ENCODE measurements at places on chromosomes 6 and 20.

DNA sequence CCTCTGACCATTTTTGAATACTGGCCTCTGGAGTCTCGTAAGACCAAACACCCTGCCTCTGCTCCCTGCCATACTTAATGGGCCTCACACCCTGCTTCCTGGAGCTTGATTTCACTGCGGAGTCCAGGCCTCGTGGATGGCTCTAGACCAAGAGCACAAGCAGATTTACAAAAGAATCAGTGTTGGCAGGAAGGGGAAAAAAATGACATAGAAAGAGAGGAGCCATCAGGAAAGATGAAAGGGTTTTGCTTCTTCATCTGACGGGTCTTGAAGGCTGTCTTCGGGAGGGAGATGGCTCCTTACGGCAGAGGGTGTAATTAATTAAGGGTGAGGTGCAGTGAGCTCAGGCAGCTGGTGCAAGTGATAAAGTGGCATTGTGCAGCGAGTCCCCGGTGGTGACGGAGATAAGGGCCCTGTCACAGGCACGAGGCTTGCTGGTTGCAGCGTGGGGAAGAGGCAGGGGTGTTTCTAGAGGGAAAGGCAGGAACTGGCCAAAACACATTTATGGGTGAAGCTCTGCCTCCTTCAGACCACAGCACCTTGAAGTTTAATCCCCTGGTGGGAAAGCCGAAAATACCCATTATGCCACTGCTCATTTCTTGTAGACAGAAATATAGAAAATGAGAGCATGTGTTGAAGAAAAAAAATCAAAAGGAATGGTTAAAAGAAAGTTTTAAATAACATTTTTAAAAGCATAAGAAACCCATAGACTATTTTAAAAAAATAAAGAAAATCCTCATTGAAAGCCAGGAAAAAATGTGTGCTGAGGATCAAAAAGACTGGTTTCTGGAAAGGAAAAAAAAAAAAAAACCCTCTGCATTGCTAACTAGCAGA, 128.6 kb upstream of the LRFN2 start:
- DNase-seq, result no peak

DNA sequence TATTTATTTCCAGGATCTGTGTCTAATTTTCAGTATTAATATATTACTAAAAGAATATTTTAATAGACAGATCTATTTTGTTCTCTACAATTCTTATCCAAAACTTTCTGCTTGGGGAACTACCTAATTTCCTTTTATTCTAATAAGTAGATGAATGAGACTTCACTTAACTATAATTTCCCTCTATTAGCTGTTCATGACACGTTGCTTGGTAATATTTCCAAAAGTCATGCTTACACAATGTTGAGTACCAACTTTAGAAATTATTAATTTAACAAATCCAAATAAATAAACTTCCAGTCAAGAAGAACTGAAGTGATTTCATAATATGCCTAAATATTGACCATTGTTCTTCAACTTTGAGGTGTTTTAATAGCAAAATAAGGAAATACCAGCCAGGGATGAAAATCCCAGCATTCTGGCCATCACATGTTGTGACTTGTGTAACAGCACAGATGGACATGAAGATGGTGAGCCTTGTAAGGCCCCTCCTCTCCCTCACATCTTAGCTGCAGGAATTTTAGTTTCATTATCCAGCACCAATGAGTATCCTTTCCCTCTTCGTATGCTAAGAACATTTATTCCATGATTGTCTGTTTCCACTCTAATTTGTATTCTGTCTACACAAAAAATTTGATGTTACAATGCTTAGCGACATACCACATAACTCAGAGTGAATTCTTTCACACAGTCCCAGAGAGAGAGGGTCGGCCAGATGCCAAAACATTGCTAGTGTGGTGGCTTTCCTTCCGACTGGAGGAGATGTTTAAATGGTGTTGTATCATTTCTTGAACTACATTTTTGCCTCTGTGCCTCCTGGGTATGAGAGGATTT, 137.5 kb downstream of the FOXA2 start:
- DNase-seq, result no peak

DNA sequence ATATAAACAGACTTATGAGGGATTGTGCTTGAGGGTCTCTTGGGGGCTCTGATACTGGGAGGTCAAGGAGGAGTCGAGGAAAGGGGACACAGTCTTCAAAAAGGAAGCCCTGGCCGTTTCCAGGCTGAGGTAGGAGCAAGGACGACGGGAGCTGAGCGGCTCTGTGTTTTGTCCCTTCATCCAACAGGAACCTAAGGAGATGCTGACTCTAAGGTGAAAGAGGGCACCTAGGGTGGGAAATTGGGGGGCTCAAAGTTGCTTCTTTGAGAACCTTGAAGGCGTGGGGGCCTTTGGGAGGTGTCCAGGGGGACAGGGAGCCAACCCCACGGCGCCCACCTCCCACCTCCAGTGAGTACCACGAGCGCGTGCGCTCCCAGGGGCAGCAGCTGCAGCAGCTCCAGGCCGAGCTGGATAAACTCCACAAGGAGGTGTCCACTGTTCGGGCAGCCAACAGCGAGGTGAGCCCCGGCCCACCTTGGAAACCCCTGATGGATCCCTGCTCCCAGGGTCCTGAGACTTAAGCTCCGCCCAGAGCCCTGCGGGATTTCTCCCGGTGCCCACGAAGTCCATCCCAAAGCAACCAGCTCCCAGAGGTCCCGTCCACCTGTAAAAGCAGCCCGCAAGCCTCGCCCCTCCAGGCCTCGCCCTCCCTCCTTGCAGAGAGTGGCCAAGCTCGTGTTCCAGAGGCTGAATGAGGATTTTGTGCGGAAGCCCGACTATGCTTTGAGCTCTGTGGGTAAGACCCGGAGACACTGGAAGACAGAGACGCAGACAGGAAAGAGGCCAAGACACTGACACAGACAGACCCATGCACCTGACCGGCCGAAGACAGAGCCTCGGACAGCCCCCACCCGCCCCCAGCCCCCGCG, 2.9 kb downstream of the SPAG4 start:
- DNase-seq, result no peak

DNA sequence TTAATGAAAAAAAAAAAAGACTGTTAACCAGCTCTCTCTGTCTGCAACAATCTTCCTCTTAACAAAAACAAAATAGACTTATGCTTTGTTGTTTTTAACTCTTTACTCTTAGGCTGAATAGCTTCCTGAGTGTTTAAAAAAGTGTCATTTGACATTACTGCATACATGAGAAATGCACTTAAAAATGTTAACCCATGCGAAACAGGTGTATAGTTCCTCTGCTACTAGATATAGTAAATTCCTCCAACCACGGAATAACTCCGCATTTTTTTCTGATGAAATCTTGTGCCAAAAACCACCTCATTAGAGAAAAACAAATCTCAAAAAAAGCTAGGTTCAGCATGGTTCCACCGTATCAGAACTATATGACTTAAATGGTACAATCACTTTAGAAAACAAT, 426.0 kb downstream of the ADGRB3 start:
- DNase-seq, result no peak

DNA sequence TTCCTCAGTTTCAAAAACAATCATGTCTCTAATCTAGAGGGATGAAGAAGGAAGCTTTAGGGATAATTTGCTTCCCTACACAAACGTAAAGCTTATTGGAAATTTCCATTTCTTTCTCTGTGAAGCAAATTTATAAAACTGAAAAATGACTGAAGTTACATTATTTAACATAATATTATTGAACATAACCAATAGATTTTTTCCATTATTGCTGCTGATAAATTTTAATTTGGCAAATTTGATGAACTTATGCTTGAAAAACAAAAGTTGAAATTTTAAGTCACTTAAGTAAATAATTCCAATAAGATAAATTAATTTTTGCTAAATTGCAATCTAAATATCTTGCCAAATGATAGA, 140.9 kb downstream of the GMDS start:
- no peak for DNase-seq

- no peak for DNase-seq
These were observed 81.2 kb downstream of the UST start for GRCh38 chr6:148828047-148828446.

GRCh38 chr20:17226410-17227218, at the start of gene PCSK2:
PCSK2 (plus strand) TSS chr20:17227040; CDS start chr20:17227306, 266 bp downstream.
- no peak for DNase-seq

DNA sequence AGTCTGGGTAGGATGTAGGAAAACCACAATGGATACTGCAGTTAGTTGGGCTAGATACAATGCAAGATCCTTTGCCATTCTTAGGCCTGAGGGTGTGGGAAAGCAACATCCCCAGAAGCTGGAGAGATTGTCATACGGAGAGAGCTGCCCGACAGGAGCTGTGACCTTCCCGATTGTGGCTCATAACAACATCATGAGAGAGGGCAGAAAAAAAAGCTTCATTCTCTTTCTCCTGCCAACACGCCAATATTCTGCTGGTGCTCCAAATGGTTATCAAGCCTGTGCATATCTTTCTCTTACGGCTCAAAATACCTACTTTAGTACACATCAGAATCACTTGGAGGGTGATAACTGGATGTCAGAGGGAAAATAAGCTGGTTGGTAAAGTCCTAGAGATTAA, 81.1 kb downstream of the IBTK start:
- DNase-seq, result no peak

DNA sequence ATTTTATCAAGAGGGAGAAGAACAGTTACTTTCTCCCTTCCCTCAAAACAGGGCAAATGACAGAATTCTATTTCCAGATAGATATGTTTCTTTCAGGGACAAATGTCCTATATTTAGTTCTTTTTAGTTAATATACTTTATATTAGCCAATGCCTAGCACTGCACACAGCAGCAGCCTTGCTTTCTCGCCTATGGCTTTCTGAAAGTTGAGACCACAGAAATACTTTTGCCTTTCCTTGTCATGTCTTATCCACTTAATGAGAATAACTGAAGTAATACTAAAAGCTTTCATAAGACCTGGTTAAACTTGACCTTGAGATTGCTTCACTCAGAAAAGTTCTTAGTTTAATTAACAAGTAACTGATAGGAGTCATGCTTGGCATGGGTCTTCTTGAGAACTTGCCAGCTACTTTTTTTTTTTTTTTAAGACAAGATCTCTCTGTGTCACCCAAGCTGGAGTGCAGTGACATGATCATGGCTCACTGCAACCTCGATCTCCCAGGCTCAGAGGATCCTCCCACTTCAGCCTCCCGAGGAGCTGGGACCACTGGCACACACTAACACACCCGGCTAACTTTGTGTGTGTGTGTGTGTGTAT, 159.3 kb downstream of the CDKAL1 start:
- no peak for DNase-seq

DNA sequence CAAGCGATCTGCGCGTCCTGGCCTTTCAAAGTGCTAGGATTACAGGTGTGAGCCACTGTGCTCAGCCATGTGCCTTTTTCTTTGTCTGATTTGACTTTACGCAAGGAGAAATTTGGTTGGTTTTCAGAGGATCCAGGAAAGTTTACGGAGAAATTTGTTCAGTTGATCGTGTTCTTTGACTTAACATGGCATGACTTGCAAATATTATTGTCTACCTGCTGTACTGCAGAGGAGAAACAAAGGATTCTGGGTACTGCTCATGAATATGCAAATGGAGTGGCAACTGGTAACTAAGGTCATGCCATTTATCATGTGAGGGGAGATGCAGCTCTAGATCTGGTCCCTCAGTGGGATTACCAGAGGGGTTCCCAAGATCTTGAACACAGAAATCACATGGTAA, 68.8 kb upstream of the CHD6 start:
- no peak for DNase-seq

GRCh38 chr20:2692036-2692885, at the start of gene EBF4:
EBF4 (plus strand) TSS chr20:2692780; CDS start chr20:2693646, 866 bp downstream.
- no peak for DNase-seq

DNA sequence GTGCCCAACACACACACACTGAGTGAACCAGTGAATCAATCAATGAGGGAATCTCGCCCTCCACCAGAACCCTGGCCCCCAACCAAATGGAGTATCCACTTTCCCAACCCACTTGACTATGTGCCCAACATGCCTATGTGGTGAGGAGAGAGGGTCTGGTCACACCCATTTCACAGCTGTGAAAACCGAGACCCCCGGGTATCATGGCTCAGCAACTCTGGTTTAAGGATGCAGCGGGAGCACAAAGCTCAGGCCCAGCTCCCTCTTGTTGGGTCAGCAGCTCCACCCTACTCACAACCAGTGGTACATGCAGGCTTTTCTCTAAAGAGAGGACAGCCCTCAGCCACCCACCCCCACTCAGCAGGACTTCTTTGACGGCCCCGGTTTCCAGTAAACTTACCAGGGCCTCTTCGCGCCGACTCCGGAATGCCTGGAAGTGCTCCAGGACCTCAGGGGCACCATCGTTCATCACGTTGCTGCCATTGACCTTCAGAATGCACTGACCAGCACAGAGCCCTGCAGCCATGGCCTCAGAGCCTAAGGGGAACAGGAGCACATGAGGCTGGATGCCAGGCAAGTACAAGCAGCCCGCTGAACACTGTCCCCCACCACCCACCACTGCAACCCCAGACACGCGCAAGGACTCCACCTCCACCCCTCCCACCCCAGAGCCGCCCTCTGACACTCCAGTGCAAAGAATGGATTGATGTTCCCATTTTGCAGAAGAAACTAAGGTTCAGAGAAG, 174.7 kb downstream of the PREX1 start:
- DNase-seq, result no peak

GRCh38 chr6:37712508-37712907, 14.8 kb upstream of the MDGA1 start:
- DNase-seq, result no peak

GRCh38 chr6:71385111-71385822, 96.7 kb downstream of the OGFRL1 start:
- no peak for DNase-seq

GRCh38 chr6:30726506-30727413, 6.6 kb downstream of the TUBB start:
- no peak for DNase-seq

- no peak for DNase-seq
These were observed 214.0 kb downstream of the WDR27 start for GRCh38 chr6:169487579-169488436.

- DNase-seq, result no peak
These were observed 803 bp upstream of the ADGRG6 start for GRCh38 chr6:142300758-142301650.
